IPS DF 6.9 (cell line): ENCODE measurements at places on chromosomes 4 and X.

GRCh38 chrX:50877310-50877709 lies 33.2 kb upstream of the BMP15 start:
- DNase-seq = no peak

DNA sequence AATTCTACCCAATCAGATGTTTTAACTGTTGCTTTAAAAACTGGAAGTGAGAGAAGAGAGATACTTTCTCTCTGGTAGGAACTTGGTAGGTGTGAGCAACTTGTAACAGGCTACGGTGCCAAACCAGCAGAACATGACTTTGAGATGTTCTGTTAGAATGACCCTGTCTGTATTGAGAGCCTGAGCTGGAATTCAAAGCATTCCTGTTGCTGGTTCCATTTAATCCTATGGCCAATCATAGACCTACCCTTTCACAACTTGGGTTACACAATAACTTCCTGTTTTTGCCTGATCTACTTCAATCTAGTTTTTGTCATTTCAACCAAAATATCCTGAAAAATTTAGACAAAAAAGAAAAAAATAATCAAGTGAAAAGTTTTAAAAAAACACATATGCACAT lies 1.7 kb upstream of the PRRG1 start:
- no peak for DNase-seq

DNA sequence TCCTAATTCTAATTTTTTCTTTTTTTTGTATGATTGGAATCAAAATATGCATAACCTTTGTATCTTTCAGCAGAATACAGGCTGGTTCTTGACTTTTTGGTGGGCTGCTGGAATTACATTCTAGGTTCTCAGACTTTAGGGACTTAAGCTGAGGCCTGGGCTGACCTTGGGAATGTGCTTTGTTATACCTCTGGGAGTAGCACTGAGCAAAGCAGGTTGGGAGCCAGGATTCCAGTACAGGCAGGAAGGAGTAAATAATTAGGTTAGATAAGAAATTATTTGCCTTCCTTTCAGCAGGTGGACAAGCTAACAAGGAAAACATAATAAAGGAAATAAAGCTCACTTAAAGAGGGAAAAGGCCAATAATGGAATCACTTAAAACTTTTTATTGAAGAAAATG lies 49.9 kb upstream of the SLC4A4 start:
- no peak for DNase-seq

DNA sequence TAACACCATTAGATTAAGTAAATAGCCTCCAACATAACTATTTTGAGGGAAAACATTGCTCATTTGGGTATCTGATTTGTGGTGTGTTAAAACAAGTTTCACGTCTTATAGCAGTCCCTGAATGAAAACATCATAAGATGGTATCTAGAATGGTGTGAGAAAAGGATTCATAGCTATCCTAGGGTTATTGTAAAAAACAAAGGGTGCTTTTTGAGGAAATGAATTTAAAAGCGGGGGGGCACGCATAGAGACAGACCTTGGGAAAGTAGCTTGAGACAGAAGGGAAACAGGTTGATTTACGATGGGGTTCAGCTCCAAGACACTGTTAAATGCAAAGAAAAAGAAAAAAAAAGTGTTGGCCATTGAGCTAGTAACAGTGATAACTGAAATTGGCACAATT lies 768 bp upstream of the CXCL10 start:
- no peak for DNase-seq

DNA sequence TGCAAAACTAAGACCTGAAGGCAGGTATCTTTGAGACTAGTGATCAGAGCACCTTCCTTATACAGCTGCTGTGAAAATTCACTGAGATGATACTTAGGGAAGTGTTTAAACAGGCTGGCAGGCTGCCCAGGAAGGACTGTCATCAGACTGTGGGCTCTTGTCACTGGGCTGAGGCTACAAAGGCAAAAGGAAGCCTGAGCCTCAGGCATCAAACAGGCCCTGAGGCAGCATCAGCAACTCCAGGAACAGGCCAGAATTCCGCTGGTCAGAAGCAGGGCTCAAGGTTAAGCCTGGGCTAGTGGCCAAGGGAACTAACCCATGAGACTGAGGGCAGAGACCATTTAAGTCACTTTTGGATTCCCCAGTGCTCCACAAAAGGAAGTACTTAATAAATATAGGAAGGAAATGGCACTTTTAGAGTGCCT lies 12.8 kb downstream of the PJA1 start:
- DNase-seq = no peak

GRCh38 chr4:17556498-17556897 lies 20.5 kb upstream of the LAP3 start:
- DNase-seq = no peak
